Nucleus accumbens (tissue), 56 donors: ENCODE measurements at places on chromosomes 11 and 22.

DNA sequence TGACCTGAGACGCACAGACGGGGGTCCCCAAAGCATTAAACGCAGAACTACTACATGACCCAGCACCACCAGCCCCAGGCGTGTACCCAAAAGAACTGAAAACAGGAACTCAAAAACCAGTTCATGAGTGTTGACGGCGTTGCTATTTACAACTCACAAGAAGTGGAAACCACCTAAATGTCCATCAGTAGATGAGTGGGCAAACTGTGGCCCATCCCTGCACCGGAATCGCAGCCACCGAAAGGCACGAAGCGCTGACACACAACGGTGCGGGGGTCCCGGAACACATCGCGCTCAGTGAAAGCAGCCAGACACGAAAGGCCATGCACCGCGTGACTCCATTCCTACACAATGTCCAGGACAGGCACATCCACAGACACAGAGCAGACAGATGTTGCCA, 79.2 kb downstream of the TRMU start:
- DNase-seq: no peak

- DNase-seq: no peak
These were observed 12.5 kb downstream of the CCND1 start for GRCh38 chr11:69653406-69653960.

DNA sequence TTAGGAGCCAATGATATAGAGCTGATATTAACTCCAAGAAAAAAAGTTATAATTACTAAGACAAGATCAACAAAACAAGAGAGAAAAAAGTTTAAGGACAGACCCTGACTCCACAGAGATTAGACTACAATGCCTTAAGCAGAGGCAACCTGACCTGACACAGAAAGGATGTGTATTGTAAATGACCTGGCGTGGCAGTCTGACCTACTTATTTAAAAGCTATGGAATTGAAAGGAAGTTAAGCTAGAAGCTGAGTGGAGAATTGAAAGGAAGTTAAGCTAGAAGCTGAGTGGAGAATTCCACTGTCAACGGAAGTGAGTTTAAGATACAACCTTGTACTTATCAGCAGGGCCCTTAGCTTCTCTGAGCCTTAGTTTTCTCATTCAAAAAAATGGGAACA, 885.4 kb downstream of the OPCML start:
- no peak for DNase-seq

GRCh38 chr11:83639995-83640758, 354.0 kb upstream of the CCDC90B start:
- no peak for DNase-seq

- DNase-seq: no peak
These were observed 24.6 kb downstream of the FAT3 start for GRCh38 chr11:92249156-92249753.

- no peak for DNase-seq
These were observed 451.5 kb upstream of the FAT3 start for GRCh38 chr11:91773090-91773489.

DNA sequence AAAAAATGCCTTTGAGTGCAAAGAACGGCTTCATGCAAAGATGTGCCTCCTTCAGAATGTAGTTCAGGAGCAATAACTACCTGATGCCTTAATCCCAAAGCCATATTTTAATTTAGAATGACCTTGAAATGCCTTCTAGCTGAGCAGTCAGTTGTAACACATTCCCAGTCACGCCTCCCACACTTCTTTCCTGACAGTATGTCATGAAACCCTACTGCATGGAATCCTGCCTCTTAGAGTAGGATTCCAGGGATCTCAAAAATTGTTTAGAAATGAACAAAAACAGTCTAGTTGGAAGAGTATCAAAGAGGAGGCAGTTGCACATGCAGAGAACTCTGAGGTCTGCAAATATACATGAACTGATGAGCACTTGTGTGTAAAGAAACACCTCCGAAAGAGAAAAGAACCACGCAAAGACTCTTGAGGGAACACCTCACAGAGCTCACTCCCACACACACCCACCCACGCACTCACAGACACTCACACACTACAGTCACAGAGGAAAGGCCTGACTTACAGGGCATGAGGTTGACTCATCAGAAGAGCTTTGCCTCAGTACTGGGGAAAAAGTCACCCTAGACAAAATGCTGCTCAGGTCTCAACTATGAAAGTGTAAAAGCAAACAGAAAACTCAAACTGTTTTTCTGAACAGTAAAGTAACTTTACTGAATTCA, 77.4 kb downstream of the GGTLC2 start:
- peak; percentile 37 for DNase-seq

- no peak for DNase-seq
These were observed 1.3 kb downstream of the SSH3 start for GRCh38 chr11:67304511-67305113.

DNA sequence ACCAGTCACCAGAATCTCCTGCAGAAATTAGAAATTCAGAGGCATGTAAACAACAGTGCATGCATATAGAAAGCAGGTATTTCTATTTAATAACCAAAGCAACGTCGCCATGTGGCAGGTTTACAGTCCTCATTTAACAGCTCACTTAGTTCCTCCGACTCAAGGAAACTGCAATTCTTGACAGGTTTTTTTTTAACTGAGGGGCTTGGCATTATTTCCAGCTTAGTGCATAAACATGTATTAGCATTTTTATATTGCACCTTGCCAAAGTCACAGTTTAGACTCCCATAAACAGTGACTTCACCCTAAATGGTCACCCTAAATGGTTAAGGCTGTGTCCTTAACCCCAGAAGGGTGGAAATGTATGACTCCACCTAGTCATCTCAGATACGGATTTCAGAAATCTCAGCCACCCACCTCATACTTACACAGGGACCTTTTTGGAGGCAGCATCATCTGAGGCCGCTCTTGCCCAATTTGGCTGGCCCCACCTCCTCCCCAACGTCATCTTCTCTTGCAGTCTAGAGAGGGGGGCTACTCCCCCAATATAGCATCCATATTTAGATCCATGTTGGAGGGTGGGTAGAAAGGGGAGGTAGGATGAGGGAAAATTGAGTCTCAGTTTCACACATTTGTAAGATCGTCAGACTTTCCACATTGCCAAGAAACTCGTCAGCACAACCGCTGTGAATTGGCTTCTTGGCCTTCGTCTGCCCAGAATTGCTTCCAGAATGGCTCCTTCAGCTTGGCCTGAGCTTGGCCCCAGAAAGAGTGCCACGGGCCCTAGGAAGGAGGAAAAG, 31.8 kb upstream of the SLC35C1 start:
- DNase-seq: no peak

GRCh38 chr22:44723801-44724200, 21.8 kb downstream of the PRR5 start:
- no peak for DNase-seq

GRCh38 chr11:19355601-19356000, 114.9 kb upstream of the E2F8 start:
- DNase-seq: no peak

DNA sequence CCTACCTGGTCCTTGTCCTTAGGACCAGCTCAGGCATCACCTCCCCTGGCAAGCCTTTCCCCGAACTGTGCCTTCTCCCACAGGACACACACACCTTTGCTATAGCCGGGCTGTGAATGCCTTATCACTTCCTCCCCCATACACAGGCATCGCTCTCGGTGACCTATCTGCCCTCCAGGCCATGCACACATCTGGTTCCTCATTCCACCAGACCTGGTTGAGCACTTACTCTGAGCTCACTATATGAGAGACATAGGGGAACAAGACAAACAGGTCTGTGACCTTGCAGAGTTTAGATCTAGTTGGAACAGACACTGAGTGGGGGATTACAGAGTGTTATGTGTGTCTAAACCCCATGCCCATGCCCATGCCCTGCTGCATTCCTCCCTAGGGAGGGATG, 3.1 kb upstream of the BCR start:
- no peak for DNase-seq

DNA sequence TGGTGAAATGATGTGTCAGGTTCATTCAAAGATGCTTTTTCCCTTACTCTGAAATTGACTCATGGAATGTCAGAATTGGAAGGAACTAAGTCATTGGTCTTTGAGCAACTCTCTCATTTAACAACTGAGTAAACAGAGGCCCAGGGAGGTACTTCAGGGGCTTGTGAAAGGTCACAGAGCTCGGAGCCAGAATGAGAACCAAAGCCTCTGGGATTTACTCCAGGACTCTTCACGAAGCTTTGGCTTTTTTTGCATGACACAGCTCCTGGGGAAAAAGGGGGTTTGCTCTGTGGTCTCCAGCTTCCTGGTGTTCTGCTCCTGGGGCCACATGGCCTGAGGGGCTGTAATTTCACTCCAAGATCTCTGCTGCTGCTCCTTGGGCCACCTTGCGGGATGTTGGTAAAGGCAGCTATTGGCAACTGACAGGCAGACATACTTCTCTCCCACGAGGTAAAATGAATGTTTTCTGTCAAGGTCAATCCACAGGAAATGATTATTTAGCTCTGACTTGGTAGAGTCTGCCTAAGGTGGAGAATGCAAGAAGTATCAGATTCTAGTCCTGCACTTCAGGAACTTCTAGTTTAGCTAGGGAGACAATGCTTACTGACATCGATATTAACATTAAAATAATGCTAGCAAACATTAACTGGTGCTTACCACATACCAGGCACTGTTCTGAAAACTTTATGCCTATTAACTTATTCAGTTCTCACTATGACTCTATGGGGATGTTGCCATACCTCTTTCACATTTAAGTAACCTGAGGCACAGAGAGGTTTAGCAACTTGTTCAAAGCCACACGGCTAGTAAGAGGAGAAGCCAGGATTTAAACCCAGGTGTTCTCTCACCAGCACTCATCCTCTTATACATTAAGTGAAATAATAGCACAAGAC, 16.1 kb downstream of the PKNOX2 start:
- no peak for DNase-seq

DNA sequence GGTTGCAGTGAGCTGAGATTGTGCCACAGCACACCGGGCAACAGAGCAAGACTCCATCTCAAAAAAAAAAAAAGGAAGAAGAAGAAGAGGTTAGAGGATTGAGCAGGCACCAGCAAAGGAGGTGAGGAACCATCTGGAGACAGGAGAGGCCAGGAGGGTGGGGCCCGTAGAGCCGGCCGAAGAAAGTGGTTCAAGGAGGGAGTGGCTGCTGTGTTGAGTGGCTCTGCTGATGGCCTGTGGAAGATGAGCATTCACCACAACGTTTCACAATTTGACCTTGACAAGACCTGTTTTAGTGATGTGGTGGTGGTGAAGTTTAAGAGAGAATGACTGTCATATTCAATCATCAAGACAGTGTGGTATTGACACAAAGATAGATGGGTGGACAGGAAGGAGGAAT, 6.8 kb upstream of the CTSD start:
- no peak for DNase-seq

GRCh38 chr22:27108425-27109114, 451.2 kb downstream of the MIAT start:
- peak; percentile 49 for DNase-seq

- DNase-seq: no peak
These were observed 75.3 kb downstream of the BCR start for GRCh38 chr22:23255506-23256170.

DNA sequence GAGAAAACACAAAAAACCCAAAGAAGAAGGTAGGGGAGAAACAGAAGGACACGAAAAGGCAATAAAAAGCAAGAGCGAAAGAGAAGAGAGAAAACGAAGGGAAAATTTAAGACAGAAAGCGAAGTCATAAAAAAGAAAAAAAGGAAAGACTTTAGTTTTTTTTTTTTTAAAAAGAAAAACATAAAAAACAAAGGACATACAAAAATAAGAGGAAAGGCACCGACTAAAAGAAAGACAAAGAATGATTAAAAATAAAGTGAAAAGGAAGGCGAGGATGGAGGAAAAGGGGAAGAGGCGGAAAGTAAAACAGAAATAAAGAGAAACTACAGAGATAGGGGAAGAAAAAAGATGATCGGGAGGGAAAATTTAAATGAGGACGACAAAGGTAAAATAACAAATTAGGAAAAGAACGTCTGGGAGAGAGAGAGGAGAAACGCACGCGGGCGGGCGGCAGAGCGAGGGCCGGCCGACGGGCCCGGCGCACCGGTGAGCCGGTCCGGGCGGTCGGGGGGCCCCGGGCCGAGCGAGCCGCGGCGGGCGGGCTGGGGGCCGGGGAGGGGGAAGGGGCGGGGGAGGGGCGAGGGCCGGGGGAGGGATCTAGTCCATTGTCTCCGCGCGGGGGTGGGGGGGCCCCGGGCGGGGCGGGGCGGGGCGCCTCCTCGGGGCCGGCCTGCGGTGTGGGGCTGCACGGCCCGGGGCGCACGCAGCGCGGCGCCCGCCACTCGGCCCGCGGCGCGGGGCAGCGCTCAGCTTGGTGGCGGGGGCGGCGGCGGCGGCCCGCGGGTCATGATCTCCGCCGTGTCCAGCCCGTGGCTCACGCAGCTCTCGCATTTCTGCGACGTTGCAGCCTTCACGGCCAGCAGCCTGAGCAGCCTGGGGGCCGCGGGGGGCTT, at the start of gene TBX1:
Gene TBX1 (plus strand): TSS at position 721 of the 893 bp plus-strand sequence. CDS start 66 bp downstream, at position 787.
- DNase-seq: no peak

- DNase-seq: no peak
These were observed 57.9 kb downstream of the UVRAG start for GRCh38 chr11:75872887-75873416.

GRCh38 chr11:1845561-1846452, 7.0 kb downstream of the TNNI2 start:
- no peak for DNase-seq

DNA sequence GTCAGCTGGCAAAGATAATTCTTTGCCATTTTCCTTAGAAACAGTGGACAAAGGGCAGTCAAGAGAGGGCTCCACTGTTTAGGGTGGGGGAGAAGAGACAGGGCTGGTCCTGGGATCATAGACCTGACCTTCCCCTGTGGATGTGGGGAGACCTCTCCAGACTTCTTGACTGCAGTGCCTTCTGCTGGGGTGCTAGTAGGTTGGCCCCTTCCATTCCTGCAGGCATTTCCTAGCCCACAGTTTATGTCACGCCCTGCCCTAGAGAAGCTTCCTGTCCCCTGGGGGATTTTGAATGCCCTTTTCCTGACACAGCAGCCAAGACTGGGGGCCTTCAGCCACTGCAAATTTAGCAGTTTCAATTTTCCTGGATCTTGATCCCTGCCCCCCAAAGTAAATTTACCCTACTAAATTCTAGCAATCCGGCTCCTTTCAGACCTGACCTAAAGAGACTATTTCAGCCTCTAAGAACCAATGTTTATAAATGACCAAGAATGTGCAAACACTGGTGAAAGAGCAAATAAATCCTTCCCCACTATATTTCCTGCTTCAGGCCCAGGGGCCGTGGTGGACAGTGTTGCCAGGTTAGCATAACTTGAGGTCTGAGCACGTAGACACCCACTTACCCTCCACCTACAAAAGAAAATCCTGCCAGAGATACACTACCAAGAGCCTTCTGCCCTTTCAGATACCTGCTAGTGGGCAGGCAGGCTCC, 58.4 kb downstream of the PPFIBP2 start:
- no peak for DNase-seq

DNA sequence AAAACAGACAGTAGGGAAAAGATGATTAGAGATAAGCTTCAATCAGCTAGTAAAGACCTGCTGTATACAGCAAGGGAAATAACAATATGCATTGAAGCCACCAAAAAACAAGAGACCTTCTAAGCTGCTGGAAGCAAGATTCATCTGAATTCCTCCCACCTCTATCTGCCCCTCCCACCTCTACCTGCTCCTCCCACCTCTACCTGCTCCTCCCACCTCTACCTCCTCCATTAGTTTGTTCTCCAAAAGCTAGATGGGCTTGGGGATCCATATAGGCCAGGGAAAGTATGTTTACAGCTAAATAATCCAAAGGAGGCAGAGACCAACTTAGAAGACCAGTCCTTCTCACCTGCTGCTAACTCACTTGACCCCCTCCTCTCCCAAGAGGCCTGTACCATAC, 33.2 kb downstream of the PAK1 start:
- DNase-seq: no peak
